ENCODE measurements at places on chromosomes 6 and 20.

GRCh38 chr20:3784216-3784853 is 2.2 kb downstream of the CENPB start:
- no peak for DNase-seq

GRCh38 chr6:134082191-134082590 is 29.8 kb upstream of the SLC2A12 start:
- DNase-seq, result no peak

- no peak for DNase-seq
Observed at GRCh38 chr20:63532449-63532971, 4.7 kb downstream of the PTK6 start.

GRCh38 chr6:130825772-130826441 is 1.3 kb upstream of the SMLR1 start:
- no peak for DNase-seq

GRCh38 chr20:2864626-2865025 is 8.7 kb upstream of the PTPRA start:
- no peak for DNase-seq

GRCh38 chr6:113809826-113810225 is 47.3 kb upstream of the MARCKS start:
- no peak for DNase-seq

GRCh38 chr6:134288538-134289203 is 29.2 kb downstream of the SGK1 start:
- no peak for DNase-seq

- no peak for DNase-seq
Observed at GRCh38 chr6:73263570-73263909, 544 bp upstream of the KHDC1 start.

- DNase-seq, result no peak
Observed at GRCh38 chr6:65098349-65098748, 608.7 kb downstream of the EYS start.

DNA sequence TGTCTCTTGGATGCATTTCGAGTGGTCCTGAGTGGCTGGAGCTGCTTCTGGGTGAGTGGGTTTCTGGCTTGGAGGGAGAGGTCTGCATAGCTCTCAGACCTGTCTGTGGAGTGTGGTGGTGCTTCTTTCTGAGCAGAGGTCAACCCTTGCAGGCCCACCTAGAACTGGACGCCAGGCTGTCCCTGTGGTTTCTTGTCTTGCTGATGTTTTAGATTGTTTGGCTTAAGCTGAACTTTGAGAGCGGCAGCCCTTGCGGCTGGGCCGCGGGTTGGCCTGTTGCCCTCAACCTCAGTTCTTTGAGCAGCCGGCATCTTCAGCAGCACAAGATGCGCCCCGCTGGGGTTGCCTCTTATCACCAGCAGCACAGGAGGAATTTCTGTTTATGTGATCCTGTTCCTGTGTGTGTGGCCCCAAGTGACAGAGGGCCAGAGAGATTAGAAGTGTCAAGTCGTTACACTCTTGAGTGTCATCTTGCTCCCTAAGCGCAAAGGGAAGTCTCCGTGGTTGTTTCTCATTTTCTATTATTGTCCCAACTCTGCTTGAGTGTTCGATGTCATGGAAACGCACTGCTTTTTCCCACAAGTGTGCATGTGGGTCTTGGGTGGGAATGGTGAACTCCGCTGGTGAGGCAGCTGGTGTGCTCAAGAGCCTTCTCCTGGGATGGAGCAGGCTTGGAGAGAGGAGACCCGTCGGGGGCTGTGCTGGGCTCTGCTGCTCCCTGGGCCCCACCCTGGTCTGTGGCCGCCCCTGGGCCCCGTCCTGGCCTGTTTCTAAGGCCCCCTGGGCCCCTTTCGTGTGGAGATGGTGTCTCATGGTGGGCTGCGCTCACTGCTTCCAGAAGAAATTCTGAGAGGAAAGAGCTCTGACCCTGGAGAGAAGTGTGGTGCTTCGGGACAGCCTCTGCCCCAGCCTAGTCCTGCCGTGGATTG is 20.1 kb upstream of the SLC22A1 start:
- no peak for DNase-seq

DNA sequence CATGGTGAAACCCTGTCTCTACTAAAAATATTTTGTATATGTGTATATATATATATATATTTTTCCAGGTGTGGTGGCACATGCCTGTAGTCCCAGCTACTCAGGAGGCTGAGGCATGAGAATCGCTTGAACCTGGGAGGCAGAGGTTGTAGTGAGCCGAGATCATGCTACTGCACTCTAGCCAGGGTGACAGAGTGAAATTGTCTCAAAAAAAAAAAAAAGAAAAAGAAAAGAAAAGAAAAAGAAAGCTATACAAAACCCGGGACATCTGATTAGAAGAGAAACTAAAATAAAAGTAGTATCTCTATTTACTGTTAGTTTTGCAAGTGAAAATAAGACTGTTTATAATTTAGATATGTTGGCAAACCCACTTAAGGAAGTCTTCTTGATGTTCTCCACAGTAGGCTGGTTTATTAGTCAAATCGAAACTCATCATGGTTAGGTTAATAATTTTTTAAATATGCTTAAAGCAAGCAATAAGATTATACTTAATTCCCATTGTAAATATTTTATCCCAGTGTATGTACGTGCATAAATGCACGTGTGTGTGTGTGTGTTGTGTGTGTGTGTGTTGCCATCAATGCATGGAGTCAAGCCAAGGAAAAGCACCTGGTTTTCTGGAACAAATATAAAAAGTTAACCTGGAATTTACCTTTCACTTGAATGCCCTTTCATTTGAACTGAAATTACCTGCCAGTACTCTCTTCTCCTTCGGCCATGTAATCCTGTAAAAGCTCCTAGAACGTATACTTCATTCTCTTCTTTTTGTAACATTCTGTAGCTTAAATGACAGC is 7.1 kb downstream of the VNN2 start:
- DNase-seq, result no peak

DNA sequence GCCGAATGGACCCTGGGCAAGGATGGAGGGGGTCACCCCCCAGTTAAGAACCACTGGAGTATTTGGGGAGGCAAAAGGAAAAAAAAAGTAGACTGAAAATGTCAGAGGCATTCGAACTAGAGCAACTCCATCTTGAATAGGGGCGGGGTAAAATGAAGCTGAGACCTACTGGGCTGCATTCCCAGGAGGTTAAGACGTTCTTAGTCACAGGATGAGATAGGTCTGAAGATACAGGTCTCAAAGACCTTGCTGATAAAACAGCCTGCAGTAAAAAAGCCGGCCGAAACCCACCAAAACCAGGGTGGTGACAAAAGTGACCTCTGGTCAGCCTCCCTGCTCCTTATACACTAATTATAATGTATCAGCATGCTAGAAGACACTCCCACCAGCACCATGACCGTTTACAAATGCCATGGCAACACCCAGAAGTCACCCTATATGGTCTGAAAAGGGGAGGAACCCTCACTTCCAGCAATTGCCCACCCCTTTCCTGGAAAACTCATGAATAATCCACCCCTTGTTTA is 70.4 kb upstream of the KCNG1 start:
- no peak for DNase-seq

DNA sequence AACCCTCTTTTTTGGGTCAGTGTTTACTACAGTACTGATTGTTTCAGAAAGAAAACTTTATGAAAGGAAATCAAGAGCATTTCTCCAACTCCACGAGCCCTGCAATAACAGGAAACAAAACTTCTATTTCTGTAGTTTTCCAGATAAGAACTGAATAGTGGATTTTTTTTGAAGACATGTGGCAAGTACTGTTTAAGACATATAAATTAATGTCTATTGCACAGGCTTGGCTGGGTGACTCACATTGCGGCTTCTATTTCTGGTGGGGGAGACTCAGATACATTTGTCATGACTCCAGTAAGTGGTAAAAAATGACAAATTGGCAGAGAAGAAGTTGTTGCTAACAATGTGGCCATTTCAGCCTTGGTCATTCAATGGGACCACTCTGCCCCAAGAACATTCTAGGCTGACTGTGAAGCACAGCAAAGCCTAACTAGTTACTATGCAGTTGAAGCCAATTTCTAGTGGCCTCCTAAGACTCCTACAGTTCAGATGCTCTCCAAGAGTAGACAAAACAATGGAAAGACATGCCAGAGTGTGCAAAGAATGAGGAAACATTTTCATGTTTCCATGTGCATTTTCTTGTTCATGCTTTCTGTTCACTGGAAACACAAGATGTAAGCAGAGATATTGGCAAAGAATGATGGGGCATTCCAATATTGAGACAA is 200.9 kb downstream of the EDN1 start:
- DNase-seq, result no peak

GRCh38 chr6:37779111-37779800 is 40.3 kb upstream of the ZFAND3 start:
- no peak for DNase-seq

DNA sequence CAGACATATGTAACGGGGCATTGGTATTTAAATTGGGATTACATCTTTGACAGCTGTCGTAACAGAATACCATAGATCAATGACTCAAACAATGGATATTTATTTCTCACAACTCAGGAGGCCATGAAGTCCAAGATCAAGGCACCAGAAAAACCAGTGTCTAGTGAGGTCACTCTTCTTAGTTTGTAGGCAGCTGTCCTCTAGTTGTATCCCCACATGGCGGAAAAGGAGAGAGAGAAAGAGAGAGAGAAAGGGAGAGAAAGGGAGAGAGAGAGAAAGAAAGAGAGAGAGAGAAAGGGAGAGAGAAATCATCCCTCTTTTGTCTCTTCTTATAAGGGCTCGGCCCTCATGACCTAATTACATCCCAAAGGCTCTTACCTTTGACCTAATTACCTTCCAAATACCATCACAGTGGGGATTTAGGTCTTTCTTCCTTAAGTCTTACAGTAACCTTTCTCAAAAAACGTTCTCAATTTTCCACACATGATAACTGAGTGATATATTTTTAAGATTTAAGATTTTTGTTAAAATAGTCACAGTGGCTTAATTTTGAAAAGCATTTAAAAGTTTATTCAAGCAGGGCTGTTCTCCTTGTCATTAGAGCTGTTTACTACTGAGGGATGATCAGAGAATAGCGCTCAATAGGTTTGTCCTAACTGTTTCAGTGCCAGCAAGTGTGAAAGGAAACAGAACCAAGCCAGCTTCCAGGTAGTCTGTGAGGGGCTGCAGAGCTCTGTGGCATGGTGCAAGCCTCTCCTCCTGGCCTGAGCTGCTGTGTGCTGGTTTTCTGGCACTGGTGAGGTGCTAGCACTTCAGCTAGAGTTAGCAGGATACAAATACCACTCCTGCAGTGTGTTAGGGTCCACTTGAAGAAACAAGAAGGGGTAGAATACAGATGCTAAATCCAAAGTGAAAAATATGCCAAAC is 79.0 kb downstream of the IMPG1 start:
- DNase-seq, result no peak

GRCh38 chr20:25223179-25223661 is 24.7 kb upstream of the PYGB start:
- no peak for DNase-seq

- DNase-seq, result no peak
Observed at GRCh38 chr6:25344827-25345226, 65.7 kb downstream of the CARMIL1 start.

DNA sequence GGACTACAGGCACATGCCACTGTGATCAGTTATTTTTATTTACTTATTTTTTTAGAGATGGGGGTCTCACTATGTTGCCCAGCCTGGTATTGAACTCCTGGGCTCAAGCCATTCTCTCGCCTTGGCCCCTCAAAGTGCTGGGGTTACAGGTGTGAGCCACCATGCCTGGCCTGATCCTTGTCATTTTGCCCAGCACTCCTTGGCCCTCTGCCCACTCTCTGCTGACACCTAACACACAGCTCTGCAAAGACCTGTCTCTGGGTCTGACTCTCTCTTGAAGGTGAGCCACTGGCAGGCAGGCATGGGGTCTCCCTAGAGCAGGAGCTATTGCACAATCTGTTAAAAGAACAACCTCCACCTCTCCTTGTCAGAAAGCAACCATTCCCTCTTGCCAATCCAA is 155.6 kb downstream of the ZFP64 start:
- no peak for DNase-seq

DNA sequence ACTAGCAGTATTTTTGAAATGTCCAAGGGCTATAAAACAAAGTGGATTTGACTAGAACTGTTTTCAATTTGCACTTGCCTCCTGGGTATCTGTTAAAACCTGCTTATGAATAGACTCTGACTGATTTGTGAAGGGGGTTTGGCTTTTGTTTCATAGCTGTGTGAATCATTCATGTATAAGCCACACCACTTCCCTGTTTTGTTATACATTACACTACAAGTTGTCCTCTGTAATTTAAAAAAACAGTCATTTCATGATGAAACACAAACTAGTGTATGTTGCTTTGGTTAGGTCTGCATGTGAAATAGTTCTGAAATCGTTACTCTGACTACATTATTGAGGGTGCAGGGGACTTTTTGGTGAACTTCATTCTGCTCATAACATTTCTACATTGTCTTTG is 121.7 kb downstream of the NKAIN2 start:
- no peak for DNase-seq
